Ureter (tissue), 1 donor: ENCODE measurements at places on chromosomes 4 and X. TPM values are rescaled to one million over a fixed set of nuclear protein-coding genes. Genes with fewer than 3 reads are reported as not detected.
A peak's percentile ranks its signal among the peaks of the same experiment; 100 is the strongest.

- no peak for DNase-seq
Measured at GRCh38 chr4:75007891-75008290, 75.0 kb downstream of the PARM1 start.

- no peak for DNase-seq
Measured at GRCh38 chrX:119518371-119518770, 46.8 kb downstream of the STEEP1 start.

GRCh38 chr4:4507923-4508322, 33.9 kb downstream of the STX18 start:
- DNase-seq = no peak

GRCh38 chr4:156578005-156578404, 393.6 kb downstream of the PDGFC start:
- no peak for DNase-seq

GRCh38 chrX:56600141-56600540, 36.7 kb downstream of the UBQLN2 start:
- no peak for DNase-seq

DNA sequence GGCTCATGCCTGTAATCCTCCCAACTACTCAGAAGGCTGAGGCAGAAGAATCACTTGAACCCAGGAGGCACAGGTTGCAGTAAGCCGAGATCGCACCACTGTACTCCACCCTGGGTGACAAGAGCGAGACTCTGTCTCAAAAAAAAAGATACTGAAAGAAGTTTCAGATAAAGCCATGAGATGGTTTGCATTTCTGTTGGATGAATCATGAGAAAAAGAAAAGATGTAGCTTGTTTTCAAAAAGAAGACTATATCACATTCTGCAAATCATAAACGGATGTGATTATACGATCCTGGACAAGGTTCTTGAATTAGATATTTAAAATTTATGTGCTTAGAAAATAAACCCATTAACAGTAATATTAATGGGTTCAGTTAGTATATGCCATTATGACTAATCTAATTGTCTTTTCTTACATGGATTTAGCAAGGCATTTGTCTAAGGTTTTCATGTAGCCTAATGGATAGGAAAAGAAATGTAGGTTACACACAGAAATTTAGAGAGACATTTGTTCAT, 345.9 kb downstream of the SLC7A11 start:
- no peak for DNase-seq

- no peak for DNase-seq
Measured at GRCh38 chr4:47075262-47075661, 43.9 kb downstream of the GABRB1 start.

- no peak for DNase-seq
Measured at GRCh38 chr4:120156120-120156718, 89.6 kb upstream of the MAD2L1 start.

DNA sequence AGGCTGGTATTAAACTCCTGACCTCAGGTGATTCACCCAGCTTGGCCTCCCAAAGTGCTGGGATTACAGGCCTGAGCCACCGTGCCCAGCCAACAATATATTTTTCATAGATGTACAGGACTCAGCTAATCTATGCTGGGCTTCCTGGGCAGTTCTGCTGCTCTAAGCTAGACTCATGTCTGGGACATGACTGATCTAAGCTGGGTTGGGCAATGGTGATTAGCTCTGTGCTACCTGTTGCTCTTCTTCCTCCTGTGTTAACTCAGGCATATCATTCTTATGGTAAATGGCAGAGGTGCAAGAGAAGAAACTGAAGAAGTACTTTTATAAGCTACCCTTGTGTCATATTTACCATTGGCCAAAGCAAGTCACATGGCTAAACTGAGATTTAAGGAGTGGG, 11.4 kb upstream of the SUPT20HL2 start:
- DNase-seq = no peak

DNA sequence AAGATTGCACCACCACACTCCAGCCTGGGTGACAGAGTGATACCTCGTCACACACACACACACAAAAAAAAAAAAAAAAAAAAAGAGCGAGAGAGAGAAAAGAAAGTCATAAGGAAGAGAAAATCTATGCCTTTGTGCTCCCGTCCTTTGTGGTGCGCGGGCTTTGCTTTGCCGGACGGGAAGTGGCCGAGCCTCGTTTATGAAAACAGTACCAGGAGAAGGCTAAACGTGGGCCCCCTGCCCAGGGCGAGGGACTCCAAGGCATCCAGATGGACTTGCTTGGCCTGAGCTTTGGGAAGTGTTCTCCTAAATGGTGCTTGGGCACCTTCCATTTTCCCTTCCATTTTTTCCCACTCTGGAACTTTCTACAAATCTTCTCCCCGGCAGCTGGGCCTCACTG, 109.3 kb upstream of the LRPAP1 start:
- DNase-seq = no peak

DNA sequence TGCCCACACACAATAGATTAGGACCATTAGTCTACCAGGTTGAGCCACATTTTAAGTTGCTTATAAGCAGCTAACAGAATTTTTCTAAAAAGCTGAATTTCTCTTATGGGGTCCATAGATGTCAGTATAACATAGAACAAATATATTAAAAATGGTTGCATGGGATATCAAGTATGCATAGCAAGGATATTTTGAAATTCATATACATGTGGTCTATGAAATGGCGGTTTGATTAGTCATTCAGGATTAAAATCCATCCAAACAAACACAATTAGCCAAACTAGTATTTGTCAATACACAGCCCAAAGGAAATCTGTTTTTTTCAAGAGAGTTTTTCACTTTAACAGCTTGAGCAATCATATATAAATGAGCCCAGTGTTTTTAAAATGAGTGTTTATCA, 33.5 kb upstream of the AMOT start:
- no peak for DNase-seq

GRCh38 chrX:71131510-71131909, 13.1 kb downstream of the MED12 start:
- no peak for DNase-seq

DNA sequence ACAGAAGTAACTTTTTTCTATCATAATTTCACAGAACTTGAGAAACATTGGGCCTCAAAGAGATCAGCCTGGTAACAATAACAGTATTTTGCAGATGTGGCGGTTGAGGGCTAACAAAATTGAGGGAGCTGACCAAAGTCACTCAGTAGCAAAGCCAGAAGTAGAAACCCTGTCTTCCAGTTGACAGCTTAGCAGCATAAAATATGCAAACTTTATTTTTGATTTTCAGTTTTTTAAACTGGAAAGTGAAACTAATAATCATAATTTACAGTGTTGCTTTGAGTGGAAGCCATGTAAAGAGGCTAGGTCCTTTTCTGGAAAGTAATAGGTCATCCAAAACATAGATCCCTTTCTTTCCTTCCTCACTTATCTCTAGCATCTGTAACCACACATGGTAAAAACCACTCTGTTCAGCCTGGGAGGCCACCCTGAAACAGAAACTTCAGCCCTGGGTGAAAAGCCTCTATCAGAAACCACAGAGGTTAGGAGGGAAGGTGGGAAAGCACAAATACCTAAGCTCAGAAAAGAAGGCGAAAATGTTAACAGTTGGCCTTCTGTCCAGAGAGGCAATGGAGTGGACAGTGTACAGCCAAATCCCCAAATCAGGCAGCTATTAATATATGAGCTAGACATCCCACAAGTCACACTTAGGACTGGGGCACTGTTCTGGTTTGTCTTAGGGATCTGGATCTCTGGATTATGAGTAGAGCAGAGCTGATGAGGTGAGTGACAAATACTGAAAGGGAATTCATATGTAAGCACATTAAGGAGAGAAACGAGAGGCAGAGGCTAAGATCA, 61.1 kb upstream of the ARSJ start:
- DNase-seq = no peak

DNA sequence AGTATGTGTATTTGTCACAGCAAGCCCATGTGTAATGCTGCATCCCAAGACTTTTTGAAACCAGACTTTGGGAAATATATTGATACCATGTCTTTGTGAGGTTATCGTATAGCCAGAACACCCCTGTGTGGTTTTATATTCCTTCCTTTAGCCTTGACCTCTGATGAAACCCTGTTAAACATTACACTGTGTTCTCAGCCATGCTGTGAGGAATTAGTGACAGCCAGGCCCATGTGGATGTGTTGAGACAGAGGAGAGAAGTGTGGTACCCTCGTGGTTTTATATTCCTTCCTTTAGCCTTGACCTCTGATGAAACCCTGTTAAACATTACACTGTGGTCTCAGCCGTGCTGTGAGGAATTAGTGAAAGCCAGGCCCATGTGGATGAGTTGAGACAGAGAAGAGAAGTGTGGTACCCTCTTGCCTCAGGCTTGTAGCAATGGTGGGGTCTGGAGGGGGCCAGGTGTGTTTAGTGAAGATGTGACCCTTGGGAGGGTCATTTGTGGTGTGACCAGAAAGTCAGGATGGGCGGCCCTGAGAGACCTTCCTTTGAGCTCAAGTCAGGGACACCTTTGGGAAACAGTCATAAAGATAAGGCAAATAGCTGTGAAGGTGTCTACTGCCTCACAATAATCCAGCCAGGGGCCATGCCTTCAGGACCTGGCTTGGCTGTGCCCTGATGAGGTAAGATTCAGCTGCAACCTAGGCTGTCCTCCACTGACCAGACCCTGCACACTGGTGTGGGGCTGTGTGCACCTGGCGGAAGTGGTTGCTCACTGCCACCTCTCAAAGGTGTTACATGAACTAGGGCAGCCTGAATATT, 110.0 kb downstream of the IRF2 start:
- DNase-seq = peak; percentile 22

- DNase-seq = no peak
Measured at GRCh38 chr4:141899541-141899940, 263.2 kb downstream of the IL15 start.

GRCh38 chr4:59655996-59656395, 1544.1 kb upstream of the ADGRL3 start:
- no peak for DNase-seq

- no peak for DNase-seq
Measured at GRCh38 chr4:162700815-162701361, 465.8 kb downstream of the NAF1 start.

DNA sequence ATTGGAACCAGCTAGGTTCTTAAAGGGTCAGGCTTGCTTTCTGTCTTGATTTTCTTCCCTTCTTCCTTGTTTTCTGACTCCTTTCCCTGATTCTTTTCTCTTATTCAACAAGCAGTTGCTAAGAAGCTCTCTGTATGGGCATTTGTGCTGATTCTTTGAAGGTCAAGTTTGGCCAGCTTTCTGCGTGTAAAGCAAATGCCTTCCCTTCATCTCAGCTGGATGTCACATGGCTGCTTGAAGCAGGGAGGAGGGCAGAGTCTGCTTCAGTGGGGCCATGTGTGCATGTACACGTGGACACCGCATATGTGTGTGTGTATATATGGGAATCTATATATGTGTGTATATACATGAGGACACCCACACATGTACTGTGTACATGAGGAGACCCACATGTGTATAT, 139.9 kb upstream of the ATP6AP2 start:
- DNase-seq = no peak

DNA sequence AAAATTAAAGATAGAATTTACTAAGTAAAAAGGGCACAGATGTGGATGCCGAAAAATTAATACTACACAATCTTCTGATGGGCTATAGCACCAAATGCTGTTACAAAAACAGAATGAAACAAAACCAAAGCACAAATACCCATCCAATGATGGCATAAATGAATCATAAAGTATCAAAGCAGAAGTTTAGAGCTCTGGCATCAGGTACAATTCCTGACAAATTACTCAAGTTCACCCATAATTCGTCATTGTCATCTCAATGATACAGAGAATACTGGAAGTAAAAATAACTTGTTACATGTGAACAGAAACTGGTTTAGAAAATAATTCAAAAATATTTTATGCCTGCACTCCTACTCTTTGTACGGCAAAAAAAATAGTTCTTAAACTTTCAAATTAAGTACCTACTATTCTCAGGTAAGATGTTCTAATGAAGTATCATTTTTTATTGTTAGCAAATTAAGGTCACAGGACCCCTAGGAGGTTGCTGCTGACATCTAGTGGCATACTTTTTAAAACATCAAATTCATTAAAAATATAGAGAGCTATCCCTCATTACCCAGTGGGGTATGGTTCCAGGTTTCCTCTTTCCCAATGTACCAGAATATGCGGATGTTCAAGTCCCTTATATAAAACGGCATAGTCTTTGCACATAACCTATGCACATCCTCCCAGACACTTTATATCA, 126.1 kb downstream of the INPP4B start:
- DNase-seq = no peak

DNA sequence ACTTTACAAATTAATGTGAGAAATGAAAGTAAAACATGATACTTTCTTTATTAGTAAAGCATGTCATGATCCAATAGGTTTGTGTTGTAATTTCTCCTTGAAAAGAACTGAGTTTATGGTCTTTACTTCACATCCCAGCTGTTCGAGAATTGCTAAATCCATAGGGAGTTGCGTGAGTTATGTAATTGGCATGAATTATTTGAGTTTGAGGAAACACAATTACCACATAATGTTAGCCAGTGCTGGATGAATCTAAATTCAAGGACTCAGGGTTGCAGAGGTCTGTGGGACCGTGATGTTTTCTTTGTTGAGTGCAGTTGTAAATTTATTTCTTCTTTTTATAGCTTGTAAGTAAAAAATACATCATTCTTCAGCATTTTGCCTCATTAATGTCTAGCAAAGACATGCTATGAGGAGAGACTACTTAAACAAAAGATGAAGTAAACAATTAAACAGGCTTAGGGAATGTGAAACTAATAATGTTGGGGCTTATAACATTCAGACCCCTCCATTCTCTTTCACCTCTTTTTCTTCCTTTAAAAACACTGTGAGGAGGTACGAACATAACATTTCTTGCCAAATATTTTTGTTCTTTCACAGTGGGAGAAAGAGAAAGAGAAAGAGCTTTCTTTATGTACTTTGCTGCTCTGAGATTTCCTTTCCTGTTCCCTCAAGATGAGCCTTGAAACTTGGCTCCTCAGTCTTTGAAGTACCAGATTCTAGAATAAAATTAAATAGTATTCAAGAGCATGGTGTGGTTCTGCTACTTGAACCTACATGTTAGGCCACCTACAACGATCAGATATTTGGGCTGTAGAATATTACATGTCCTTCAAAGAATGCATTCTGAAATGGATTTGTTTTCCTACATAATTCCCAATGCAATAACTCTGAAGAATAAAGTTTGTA, 159.6 kb upstream of the ANK2 start:
- no peak for DNase-seq

GRCh38 chr4:30518211-30518610, 202.0 kb upstream of the PCDH7 start:
- DNase-seq = no peak

DNA sequence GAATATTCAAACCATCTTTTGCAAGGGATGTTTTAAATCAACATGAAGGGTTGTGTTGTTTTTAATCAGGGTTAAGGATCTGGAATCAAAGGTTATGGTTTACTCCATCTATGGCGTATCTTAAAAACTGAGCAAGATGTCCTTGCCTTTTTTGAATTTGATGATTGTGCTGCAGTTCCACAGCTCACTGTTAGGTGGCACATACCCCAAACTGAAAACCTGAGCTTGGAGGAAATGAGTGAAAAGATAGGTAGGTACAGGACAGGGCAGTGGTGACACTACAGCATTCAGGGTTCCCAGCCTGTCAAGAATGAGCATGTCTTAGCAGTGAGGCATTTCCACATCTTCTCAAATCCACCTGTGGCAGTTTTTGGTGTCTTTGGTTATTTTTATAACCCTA, 13.1 kb upstream of the EOLA1 start:
- DNase-seq = no peak

The BEX1 gene
- 2.4 TPM for total RNA-seq

The SPANXA1 gene
- total RNA-seq = not detected

The RBM41 gene
- total RNA-seq = 17.2 TPM

The MAGEA6 gene
- total RNA-seq = not detected

The PDGFRA gene
- 96.5 TPM for total RNA-seq

The TCEANC gene
- total RNA-seq = 3.4 TPM

The NCAPG gene
- 0.94 TPM for total RNA-seq

The ARR3 gene
- total RNA-seq = not detected

The CT47B1 gene
- not detected for total RNA-seq

The SHROOM4 gene
- total RNA-seq = 19.3 TPM

The PCDH18 gene
- total RNA-seq = 13.7 TPM

The IQCM gene
- not detected for total RNA-seq

The G6PD gene
- 52.3 TPM for total RNA-seq
